ENCODE measurements at places on chromosomes 4 and X.

DNA sequence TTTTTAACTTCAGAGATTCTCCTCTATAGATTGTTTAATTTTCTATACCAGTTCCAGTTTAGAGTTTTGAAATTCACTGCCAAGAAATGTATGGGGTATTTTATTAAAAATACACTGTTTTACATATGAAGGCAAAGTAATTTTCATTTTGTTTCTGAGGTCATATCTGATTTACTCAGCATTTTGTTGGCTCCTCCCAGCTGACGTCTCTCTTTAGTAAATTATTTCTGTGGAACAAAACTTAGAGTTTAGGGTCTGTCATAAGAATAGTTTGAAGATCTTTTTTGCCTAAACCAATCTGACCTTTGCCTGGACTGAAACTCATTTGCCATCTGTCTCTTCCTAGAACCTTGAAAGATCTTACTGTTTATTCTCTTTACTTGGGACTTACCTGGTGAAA lies 16.9 kb downstream of the FNIP2 start:
- no peak for DNase-seq

DNA sequence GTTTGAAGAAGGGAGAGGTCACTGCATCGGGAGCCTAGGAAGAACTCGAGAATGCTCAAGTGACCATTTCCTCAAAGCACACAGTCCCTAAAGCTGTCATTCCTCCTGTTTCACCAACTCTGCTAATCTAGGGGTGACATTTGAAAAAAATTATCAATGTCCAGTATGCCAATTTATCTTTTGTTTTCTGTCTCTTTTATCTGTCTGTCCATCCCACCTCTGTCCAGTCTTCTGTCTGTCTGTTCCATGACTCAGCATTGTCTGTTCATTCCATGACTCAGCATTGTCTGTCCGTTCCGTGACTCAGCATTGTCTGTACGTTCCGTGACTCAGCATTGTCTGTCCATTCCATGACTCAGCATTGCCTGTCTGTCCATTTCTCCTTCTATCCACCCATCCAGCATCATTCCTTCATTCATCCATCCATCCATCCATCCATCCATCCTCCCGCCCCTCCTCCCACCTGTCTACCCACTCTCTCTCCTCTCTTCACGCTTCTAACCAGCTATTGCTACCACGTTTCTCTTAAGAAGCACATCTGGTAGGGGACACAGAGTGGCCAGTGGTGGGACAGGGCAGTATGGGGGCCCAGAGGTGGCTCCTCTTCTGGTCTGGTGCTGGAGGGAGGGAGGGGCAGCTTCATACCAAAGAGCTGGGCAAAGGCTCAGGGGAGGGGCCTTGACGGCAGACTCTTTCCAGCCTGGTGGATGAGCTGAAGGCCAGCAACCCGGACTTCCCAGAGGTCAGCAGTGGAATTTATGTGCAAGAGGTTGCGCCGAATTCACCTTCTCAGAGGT lies 34.1 kb downstream of the HTRA3 start:
- no peak for DNase-seq

GRCh38 chr4:6148506-6149205 lies 51.7 kb downstream of the JAKMIP1 start:
- no peak for DNase-seq

DNA sequence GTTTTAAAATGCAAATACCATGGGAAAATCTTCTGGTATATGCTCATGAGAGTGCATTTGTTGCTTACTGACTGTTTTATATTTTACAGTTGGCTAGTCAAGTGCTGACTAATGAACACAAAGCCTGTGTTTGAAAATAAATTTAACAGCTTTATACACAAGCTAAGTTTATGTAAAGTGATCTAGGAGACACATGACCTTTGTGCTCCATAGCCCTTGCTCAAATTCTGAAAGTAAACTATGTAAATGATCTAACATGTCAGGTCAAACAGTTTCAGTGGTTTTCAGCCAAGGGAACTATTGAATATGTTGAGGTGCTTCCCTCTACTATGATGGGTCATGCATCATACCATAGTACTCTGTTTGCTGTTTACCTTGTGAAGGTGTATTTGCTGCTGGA lies 36.7 kb downstream of the DIAPH2 start:
- DNase-seq: no peak

- DNase-seq: no peak
Measured at GRCh38 chrX:32524385-32524784, 687.0 kb downstream of the DMD start.

- DNase-seq: no peak
Measured at GRCh38 chr4:174537634-174538033, 15.3 kb upstream of the HPGD start.

- DNase-seq: no peak
Measured at GRCh38 chr4:161937596-161937995, 226.2 kb downstream of the FSTL5 start.

- DNase-seq: no peak
Measured at GRCh38 chr4:30837131-30837539, 117.0 kb downstream of the PCDH7 start.

GRCh38 chr4:127188847-127189246 lies 443.9 kb upstream of the INTU start:
- no peak for DNase-seq

GRCh38 chrX:71168134-71168533 lies 23.5 kb downstream of the NLGN3 start:
- DNase-seq: no peak

- no peak for DNase-seq
Measured at GRCh38 chr4:148454835-148455234, 12.6 kb upstream of the NR3C2 start.

DNA sequence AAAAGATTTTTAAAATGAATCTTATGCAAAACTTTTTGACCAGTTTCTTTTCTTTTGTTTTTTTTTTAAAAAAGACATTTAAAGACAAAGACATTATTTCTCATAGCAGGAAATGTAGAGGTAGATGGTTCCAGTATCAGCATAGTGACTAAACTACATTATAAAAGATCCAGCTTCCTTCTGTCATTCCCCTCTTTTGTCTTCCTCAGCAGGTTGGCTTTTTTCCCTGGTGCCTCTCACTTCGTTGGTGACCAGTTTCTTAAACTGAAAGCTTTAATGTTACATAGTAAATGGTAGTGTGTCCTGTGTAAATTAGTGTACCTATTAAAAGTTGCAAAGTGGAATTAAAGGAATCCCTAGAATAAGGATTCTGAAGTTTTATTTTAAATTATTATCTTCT lies 36.1 kb downstream of the DCK start:
- DNase-seq: no peak

- DNase-seq: no peak
Measured at GRCh38 chr4:588351-588849, 12.3 kb upstream of the TMEM271 start.

GRCh38 chr4:38787693-38788092 lies 4.9 kb upstream of the TLR10 start:
- no peak for DNase-seq

- no peak for DNase-seq
Measured at GRCh38 chr4:120633810-120634209, 288.7 kb downstream of the PRDM5 start.

DNA sequence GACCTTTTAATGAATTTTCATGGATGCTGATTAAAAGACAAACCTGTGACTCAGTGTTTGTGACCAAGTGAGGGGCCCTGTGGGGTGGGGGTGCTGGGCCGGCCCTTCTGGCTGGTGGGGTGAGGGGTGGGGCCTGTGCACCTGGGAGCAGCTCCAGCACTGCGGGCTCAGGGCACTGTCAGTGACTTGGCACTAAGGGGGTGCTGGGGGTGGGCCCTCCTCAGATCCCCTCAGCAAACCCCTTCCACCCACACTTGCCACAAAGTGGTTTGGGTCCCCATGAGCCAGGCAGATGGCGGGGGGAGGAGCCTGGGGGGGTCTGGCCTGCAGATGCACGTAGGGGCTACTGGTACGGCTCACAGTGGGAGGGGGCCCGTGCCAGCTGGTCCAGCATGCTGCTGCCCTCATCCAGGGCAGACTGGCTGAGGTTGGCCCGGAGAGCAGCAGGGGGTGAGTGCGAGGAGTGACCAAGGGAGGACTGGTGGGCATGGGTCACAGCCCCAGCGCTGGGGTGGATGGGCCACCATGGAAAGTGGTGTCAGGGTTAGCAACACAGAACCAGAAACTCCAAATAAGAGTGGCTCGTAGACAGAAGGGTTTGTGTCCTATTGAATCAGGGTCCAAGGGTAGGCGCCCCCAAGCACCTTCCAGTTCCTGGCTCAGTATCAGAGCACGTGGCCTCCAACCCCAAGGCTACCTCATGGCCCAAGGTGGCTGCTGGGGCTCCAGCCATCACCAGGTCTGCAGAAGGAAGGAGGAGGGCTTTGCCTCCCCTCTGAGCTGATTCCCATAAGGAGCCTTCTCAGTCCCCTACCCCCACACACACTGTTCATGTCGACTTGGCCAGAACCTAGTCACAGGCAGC lies 10.1 kb downstream of the NKX1-1 start:
- no peak for DNase-seq
